ENCODE measurements at places on chromosomes 4 and X.
A peak's percentile ranks its signal among the peaks of the same experiment; 100 is the strongest.

- peak; percentile 6 for DNase-seq
Observed at GRCh38 chr4:164012396-164013027, 518.0 kb downstream of the TMA16 start.

GRCh38 chr4:124803026-124803425 lies 90.5 kb upstream of the ANKRD50 start:
- DNase-seq = no peak

GRCh38 chrX:103092942-103093341 lies at the start of gene NXF3:
TSS of gene NXF3 (minus strand) at chrX:103093143. CDS start at chrX:103093023, 120 bp downstream.
- DNase-seq = no peak

GRCh38 chr4:41142376-41143310 lies 71.7 kb downstream of the APBB2 start:
- DNase-seq = no peak

GRCh38 chrX:116667346-116668134 lies 204.8 kb upstream of the CT83 start:
- DNase-seq = no peak

DNA sequence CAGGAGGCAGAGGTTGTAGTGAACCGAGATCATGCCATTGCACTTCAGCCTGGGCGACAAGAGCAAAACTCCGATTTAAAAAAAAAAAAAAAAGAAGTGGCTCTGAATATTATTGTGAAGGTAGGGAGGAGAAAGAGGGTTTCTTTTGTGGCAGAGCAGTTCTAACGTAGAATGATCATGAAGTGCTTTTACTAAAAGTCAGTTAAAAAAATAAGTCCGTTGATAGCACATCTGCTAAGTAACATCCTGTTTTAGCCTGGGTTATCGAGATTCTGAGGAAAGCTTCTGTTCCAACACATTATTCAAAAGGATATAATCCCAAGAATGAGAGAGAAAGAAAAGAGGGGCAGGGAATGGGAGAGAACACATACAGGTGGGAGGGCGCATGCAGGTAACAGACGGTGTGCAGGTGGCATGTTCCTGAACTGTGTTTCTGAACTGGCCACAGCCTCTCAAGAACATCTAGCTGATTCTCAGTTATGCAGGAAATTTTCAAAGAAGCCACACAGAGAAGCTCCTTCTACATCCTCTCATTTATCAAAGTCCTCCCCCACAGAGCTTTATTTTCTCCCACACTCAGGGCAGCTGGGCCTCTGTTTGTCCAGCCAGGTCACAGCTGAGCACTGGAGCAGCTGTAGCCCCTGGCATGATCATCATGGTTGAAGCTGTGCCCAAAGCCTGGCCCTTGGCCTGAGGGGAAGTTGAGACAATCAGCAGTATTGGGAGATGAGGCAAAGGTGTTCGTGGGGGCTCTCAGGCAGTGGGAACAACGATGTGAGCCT lies 342.3 kb downstream of the ZNF674 start:
- no peak for DNase-seq

- DNase-seq = no peak
Observed at GRCh38 chr4:121939690-121940089, 12.2 kb downstream of the TRPC3 start.

GRCh38 chrX:72430405-72430968 lies 124.8 kb upstream of the CITED1 start:
- DNase-seq = no peak

DNA sequence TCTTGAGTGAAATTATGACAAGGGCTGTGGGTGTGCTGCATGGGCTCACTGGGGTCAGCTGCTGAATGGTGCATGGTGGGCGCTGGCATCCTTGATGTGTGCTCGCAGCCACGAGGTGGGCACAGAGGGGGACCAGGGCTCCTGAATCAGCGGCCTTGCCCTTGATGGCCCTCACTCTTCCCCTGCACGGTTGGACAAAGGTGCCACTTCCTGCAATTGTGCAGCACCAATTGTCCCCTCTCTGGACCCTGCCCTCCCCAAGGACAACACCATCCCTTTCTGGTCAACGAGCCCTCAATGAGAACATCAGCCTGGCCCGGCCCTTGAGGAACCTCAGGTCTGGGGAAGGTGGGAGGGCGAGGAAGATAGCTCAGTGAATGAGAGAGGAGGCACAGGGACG lies 16.1 kb downstream of the ABLIM2 start:
- no peak for DNase-seq

DNA sequence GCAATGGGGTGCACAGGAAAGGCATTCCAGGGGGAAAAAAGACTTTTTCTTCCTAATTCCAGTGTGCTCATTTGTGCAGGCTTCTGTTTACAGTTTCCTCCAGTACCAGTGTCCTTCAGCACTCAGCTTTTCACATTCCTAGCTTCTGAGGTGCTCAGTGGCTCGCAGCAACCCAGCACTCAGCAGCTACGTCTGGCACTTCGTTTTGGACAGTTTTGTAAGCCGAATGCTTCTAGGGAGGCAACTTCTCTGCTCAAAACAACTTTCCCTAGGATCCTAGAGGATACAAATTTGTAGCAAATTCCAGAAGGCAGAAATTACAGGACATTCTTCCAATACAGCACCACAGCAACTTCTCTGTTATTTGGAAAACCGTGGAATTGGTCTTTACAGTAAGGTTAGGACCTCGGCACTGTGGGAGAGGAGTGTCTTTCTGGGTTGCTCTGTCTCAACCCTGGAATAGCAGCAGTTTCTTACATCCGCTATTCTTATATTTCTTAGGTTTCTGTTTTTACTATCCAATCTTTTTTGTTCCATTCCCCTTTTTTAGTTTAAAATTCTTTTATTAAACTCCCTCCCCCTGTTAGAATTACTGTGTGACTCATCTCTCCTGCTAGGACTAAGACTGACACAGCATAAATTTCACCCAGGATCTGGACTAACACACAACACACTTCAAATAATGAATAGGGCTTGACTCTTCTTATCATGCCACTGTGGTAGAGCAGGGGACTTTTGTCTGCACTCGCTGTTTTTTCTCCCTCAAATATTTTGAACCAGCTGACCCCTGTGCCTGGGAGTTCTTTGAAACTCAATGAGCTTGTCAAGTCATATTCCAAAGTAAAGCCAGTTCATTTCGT lies 1314.7 kb downstream of the FSTL5 start:
- DNase-seq = no peak

DNA sequence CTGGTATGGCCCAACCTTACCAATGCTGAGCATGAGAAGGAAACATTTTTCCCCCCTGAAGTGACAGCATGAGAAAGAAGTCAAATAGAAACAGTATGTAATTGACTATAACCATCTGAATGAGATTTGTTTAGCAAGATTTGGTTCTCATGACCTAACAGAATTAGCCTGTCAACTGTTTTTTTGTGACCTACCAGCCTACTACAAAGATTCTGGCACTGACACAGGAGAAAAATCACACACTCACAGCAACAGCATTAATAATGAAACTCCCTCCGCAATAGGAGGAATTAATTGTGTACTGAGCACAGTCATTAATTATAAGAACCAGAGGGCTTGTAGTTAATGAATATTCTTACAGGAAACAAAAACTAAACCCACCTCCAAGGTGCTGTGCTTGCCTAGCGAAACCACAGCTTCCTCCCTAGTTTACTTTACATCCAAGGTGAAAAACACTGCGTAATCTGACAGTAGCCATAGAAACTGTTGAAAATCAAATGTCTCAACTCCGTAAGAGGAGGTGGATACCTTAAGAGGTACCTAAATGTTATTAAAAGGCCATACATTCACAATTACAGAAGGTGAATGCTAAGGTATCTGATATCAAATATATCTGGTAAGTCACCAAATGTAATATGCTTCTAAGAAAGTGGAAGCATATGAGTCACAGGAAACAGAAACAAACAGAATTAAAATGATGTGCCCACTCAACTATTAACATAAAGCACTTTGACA lies 34.9 kb downstream of the MMRN1 start:
- DNase-seq = no peak

GRCh38 chr4:61864286-61864685 lies 664.2 kb downstream of the ADGRL3 start:
- DNase-seq = no peak

- no peak for DNase-seq
Observed at GRCh38 chr4:118865091-118865708, 23.5 kb upstream of the SYNPO2 start.

- DNase-seq = no peak
Observed at GRCh38 chrX:100819534-100819836, 706 bp upstream of the CSTF2 start.

DNA sequence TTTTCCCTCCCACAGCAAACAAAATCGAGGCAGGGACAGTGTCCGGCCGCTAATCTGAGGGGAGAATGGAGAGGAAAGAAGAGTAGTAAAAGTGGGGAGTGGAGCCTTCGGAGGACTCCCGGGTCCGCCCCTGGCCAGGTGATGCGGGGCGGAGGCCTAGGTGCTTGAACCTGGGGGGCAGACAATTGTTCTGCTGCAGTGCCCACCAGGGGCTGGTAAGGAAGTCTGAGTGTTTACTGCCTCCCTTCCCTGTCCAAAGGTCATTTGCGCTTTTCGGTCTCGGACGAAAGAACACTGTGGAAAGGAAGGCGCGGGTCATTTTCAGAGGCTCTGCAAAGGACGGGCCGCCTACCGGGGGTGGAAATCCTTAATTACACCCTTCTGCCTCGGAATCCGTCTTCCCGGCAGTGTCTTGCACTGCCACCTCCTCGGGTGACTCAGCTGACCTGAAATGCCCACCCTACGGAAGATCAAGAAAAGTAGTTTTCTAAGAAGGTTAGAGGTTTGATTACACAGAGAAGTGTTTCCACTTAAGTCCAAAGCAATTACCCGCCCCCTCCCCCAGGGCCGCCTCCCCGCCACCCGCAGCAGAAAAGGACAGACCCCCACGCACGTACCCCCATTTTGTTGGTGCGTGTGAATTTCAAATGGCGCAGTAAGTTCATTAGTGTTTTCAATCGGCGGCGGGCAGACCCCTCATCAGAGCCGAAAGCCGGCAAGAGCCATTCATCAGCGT lies 99.9 kb upstream of the TENM3 start:
- DNase-seq = no peak

GRCh38 chr4:124409044-124409443 lies 303.5 kb downstream of the ANKRD50 start:
- DNase-seq = no peak

- no peak for DNase-seq
Observed at GRCh38 chrX:109350551-109350950, 131.3 kb downstream of the GUCY2F start.

- DNase-seq = no peak
Observed at GRCh38 chr4:114021451-114021850, 42.0 kb upstream of the ARSJ start.

DNA sequence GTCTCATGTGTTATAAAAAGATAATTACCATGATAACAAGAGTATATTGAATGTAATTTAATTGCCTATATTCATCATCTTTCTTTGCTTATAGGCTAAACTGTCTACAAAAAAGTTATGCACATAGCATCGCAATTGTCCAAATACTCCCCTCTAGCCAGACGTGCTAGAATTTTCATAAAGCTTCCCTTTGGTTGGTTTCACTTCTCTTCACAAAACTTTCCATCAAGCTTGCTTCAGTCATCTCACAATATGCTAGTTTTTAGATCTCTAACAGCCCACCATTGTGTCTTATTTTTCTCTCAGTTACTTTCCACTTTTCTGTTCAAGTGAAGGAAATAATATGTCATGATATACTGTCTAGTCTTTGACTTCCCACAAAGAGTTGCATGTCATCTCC lies 448.3 kb upstream of the SPANXN1 start:
- DNase-seq = no peak

DNA sequence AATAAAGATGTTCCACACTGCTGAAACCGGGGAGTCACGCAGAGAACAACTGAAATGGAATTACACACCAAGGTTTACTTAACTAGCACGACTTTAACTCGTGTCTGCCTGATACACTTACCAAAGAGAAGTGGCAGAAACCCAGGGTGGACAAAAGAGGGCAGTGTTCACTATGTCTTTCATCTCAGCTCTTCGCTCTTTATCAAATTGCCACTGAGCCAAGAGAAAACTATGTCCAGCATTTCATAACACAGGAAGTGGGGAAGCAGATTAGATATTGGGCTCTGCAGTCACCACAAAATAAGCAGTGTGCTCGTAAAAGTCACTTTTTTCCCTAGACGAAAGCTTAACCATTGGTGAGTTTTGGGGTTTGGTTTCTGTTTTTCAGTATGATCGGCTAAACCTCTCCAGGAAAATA lies 155.7 kb downstream of the CHIC2 start:
- DNase-seq = no peak

DNA sequence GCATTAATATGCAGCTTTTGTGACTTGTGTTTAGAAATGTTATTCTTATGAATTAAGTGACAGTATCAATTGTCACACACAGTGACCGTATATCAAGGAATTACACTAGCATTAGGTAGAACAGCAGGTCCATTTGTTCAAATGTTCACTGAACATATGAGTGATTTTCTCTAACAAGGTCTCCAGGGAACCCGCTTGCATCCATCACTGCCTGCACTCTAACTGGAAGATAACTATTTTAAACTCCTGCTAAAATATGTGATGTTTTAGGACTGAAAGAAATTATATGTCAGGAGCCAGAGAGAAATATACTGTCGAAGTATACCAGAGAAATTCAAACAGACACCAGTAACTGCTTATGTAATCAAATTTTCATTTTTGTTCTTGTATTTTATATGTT lies 1395.7 kb downstream of the PCDH18 start:
- DNase-seq = no peak

DNA sequence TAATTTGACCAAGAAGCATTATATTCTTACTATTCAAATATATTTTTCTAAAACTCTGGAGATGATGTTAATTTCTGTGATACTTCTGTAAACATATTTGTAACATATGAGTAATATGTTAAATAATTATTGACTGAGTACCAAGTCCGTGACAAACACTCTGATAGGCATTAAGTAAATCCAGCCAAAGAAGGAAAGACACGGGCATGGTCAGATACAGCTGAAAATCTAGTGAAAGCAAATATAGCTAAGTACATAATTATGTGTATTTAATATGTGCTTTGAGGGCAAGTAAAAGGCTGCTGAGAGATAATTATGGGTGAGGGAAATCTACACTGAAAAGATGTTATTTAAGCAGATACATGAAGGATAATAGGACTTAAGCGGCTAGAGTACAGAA lies 1263.6 kb upstream of the ADGRL3 start:
- no peak for DNase-seq

DNA sequence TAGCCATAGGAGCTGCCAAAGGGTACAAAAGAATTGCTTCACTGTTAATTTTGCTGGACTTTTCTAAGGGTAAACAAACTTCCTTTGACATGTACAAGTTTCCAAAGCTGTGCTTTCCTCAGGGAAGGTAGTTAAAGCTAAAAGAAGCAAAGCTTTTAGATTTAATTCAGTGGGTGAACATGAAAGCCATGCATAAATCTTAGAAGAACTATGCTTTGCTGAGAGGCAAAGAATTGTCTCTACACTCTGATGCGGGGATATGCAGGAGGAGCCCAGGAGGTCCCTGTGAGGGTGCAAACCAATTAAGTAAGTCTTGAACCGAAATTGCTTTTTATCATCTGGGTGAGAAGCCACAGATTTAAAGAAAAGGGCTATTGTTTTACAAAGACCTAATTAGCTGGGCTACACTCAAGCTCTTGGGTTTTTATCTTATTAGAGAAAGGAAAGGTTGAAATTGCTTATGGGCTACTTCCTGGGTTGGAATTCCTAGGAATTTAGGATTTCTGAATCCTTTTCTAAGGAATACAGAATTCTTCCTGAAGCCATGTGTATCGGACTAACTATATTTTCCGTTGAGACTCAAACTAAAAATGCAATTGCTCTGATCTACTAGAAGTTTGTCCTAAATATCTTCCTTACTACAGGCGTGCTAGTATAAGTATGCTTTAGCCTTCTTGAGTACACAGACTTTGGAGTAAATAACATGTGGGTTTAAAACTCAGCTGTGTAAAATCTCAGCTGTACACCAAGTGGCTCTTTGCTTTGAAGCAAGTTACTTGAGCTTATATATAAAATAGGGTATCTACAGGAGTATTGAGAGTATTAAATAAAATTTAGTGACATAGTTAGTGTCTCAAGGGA lies 188.4 kb upstream of the ANK2 start:
- no peak for DNase-seq

GRCh38 chrX:1720836-1721235 lies 106.0 kb downstream of the ASMT start:
- no peak for DNase-seq
